HT1080 (cell line): ENCODE measurements at places on chromosomes 5 and 9.

GRCh38 chr9:127534250-127534906, 77.7 kb upstream of the STXBP1 start:
- no peak for DNase-seq

DNA sequence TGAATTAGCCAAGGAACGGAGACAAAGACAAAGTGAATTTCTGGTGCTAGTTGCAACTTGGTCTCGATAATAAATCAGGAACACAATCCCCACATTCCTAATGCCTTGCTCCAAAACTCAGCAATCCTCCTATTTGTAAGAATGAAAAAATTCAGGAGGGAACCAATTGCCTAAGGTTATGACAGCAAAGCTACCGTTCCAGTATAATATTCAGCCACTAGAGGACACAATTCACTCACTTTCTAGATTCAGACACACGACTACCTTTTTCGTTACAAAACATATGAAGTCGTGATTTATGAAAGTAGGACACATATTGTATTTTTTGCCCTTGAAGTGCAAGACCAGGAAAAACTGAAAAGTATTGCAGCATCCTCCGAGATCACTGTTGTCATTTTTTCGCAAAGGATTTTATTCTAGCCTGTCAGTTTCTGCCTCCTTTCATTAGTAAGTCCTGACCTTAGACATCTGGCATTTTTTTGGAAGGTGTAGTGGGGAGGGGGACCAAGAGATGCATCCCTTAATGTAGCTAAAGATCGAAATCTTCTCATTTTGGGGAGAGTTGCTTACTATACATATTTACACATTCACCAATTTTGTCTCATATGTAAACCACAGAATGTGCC, 133.1 kb downstream of the DOCK8 start:
- DNase-seq = peak; percentile 11

- no peak for DNase-seq
Observed at GRCh38 chr9:114799441-114799840, 6.4 kb downstream of the TNFSF15 start.

- DNase-seq = no peak
Observed at GRCh38 chr5:173530547-173530946, 85.9 kb downstream of the BOD1 start.

- DNase-seq = peak; percentile 36
Observed at GRCh38 chr5:55072666-55073065, 29.8 kb upstream of the GZMA start.

DNA sequence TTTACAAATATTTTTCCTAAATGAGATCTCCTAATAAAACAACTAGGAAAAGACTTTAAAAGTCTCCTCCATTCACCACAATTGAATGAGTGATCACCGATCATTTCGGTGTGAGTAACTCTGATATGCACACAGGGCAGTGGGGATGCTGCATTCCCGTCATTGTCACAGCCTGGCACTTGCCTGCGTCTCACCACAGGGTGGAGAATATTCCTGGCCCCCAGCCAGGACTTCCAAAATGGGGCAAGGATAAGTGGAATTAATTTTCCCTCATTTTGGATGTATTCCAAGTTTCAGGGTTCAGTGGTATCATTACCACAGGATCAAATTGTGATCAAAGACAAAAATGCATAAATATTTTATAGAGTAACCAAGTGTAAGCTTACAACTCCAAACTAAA, 107.1 kb downstream of the CTNND2 start:
- no peak for DNase-seq

- DNase-seq = peak; percentile 79
Observed at GRCh38 chr5:35924122-35924949, 14.1 kb downstream of the CAPSL start.

- no peak for DNase-seq
Observed at GRCh38 chr9:78101247-78101646, 69.6 kb upstream of the GNAQ start.

DNA sequence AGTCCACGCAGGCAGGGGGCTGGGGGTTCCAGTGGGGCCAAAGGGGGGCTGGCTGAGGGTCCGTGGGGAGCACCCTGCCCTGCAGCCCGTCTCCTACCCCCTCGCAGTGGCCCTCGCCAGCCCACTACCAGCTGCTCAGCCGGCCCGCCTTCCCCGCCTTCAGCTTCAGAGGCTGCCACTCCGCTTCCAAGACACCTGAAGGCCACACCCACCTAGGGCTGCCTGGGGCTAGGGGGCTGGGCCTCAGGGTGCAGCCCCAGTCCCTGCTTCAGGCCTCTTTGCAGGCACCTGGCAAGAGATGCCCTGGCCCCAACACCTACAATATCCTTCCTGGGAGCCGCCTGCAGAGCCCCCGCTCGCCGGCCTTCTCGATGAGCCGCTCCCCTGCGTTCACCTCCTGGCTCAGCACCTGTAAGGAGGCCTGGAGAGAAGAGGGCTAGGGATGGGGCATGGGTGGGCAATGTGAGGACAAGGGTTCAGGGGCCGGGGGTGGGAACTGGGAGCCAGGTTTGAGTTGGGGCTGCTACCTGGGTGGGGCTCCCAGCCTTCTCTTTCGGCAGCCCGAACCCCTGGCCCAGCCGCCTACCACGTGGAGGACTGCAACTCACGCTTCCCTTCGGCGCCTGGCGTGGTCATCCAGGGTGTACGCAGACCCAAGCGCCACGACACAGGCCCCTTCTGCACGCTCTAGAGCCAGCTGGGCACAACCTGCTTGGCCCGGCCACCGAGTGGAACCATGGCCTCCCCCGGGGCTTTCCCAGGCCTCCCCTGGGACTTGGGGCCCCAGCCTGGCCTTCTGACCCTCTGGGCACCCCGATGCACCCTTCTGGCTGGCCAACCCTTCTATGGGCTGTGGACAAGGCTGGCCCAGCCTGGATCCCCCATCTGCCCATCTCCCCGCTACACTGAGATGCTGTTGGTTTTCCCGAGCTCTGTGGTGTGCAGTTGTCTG, 1.7 kb downstream of the STPG3 start:
- DNase-seq = no peak

GRCh38 chr9:4832786-4833579, 40.2 kb downstream of the RCL1 start:
- DNase-seq = peak; percentile 99

- DNase-seq = no peak
Observed at GRCh38 chr9:86749161-86749893, 198.0 kb downstream of the GAS1 start.

DNA sequence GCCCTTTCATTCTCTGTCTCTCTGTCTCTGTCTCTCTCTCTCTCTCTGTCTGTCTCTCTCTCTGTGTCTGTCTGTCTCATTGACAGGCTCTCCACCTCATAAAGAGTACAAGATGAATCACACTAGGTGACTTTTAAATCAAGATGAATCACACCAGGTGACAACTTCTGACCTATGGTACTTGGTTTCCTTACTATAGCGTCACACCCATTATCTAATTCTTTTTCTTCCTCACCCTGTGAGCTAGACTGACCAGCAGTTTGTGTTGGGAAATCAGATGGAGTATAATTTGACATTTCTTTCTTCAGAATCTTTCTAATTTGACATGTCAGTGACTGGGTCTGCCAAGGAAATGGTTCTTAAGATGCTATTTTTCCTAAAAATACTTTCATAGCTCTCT, 232.9 kb downstream of the ARRDC3 start:
- peak; percentile 25 for DNase-seq

- DNase-seq = peak; percentile 1
Observed at GRCh38 chr5:123610209-123610608, 98.2 kb downstream of the CSNK1G3 start.

- DNase-seq = no peak
Observed at GRCh38 chr5:154112255-154112654, 73.5 kb downstream of the MFAP3 start.

DNA sequence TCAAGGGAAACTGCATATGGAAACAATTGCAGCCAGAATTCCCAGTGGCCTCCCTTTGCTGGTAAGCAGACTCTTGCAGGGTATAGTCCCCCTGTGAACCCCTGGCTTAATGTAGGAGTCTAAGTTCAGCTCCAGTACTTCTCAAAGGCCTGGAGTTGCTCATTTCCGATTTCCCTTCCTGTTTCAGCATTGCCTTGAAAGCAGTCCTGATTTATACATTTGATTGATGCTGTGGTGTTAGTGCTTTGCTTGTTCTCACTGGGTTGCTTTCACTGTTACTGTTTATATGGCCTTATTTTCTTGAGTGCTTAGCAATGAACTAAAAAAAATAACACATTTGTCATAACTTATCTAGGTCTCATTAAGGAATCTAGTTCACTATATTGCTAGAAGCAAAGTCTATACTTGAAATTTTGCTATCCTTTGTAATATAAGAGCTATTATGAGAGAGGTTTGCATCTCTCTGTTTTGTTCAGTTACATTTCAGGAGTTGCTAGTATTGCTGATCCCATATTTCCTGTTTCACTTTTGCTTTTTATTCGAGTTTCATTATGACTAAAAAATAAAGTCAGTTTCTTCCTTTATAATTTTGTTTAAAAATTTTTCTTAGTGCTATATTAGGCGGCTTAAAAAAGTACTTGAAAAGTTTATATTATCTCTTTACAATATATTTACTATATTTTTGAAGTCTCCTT, 122.4 kb upstream of the NMUR2 start:
- DNase-seq = no peak

- peak; percentile 69 for DNase-seq
Observed at GRCh38 chr5:12672141-12672540, 767.9 kb upstream of the CTNND2 start.

- DNase-seq = no peak
Observed at GRCh38 chr5:178695556-178695955, 34.9 kb downstream of the ZNF354A start.

GRCh38 chr5:173771121-173771724, 116.9 kb upstream of the CPEB4 start:
- no peak for DNase-seq

- DNase-seq = no peak
Observed at GRCh38 chr5:20486826-20487225, 498.8 kb upstream of the CDH18 start.

DNA sequence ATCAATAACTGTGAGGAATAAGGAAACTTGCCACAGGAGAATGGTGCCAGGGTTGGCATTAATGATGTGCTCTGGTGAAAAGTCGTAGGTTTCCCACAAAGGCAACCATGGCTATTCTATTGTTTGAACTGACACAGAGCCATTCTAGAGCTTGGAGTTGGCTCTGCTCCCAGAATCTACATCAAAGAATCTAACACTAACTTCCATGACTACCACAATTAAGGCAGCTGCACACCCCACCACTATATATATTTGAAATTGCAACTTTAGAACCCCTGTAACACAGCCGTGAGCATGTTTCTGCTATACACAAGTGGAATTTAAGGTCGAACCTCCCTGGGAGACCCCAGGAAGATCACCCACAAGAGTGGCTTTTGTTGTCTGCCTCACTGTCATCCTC, 89.7 kb upstream of the CCDC152 start:
- DNase-seq = no peak

DNA sequence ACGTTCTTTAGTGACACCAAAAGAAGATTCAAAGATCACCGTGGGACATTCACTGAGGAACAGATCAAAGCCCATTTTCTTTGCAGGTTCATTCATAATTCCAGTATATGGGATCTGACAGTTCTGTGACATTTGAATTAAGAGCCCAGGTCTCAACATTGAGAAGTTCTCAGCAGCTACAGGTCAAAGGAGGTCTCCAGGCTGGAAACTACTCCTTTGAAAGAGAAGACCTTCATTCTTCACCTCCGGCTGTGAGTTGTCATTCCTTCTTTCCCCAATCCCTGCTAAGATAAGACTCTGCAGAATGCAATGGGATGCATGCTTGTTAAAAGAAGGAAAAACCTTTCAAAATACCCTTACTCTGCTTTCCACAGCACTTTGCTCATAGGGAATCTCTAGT, 79.0 kb downstream of the COL23A1 start:
- DNase-seq = no peak
